ENCODE measurements at places on chromosomes 16 and 17.
A peak's percentile ranks its signal among the peaks of the same experiment; 100 is the strongest.

- DNase-seq: no peak
Measured at GRCh38 chr17:31788956-31789355, 70.1 kb downstream of the COPRS start.

DNA sequence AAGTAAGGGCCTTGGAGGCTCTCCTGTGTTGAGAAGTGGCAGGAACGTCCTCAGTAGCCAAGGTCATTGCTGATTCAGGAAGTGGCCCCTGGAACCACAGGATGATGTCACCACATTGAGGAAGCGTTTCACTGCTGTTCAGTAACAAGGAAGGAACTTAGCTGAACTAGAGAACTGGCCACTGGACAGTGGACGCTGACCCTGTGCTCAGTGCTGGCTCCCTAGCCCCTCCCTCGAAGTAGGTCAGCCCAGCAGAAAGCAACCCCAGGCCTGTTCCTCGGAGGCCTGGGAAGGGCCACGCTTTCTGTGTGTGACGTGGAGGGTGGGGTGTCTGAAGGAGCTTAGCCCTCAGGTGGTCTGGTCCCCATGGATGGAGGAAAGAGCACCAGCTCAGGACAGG, 58.3 kb downstream of the B9D1 start:
- no peak for DNase-seq

DNA sequence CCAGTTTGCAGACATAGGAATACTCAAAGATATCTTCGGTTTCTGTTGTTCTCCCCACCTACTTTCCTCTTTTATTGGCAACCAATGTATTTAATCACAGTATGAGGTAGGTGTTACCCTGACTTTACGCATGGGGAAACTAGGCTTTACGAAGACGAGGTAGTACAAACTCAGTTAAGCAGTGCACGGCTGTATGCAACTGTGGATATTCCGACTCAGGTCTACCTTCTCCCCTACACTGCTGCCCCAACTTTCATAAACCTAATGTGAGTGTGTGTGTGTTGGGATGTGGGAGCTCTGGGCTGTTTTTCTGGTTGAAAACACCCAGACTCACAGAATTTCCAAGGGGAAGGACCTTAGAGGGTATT, 1.2 kb upstream of the GPT2 start:
- no peak for DNase-seq

DNA sequence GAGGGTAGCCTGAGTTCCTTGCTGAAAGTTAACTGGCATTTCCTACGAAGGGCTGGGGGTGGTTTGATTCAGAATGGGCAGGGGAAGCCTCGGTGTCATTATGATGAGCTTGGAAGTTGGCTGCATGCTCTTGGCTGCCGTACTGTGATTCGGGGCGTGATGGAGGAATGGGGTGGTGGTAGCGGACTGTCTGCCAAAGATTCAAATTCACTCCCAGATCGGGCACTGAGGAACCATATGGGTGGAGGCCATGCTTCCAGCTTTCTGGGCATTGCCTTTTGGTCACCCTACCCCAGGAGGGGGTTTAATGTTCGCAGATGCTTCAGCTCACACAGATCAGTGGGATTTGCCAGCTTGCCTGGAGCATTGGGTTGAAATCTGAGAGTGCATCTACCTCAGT, 492.8 kb upstream of the EEF2KMT start:
- no peak for DNase-seq

- no peak for DNase-seq
Measured at GRCh38 chr16:29316761-29317183, 89.7 kb downstream of the NPIPB11 start.

DNA sequence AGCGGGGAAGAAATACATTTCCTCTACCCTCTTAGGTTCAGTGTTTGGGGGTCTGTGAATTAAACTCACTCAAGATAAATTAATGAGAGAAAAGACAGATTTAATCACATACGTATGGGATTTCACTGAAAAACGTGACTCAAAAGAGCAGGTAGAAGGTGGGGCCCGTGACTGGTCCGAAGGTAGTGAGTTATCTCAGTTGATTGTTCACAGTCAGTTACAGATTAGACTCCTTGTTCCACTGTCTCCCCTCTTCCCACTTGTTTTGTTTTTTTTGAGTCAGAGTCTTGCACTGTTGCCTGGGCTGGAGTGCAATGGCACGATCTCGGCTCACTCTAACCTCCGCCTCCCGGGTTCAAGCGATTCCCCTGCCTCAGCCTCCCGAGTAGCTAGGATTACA, 301.2 kb downstream of the SEC14L1 start:
- peak; percentile 39 for DNase-seq

DNA sequence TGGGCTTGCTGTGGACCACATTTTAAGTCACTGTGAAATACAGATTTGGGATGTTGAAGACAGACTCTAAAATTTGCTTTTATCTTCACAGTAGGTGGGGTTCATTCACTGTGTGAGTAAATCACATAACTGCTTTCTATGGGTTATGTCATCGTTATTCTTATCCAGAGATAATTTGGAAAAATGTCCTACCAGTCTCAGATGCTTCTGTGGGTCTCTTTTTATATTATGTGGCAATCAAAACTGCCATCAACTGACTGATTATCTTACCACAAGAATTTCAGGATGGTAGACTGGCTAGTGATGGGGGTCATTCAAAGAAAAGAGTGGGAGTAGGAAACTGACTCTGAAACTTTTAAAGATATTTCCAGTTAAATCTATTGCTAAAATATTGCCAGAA, 3.1 kb downstream of the HSBP1 start:
- no peak for DNase-seq

DNA sequence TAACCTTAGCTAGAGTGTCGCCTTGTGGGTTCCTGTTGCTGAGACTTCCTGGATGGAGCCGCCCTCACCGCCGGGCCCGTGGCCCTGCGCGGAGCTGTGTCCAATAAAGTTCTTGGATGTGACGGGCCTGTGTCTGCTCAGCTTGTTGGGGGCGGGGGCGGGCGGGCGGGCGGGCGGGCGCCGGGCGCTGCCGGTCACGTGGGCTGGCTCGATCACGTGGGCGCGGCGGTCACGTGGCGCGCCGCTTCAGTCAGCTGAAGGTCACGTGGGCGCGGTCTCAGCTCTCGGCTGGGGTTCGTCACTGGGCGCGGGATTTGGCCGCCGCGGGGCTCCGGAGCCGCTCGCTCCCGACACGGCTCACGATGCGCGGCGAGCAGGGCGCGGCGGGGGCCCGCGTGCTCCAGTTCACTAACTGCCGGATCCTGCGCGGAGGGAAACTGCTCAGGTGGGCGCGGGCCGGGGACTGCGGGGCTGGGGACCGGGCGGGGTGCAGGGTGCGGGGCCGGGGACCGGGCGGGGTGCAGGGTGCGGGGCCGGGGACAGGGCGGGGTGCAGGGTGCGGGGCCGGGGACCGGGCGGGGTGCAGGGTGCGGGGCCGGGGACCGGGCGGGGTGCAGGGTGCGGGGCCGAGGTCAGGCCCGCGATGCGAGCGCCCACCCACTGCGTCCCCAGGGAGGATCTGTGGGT, at the start of gene AMDHD2:
TSS of gene AMDHD2 (plus strand) at position 275 of the 687 bp plus-strand sequence. CDS start at position 363, 88 bp downstream.
- peak; percentile 90 for DNase-seq

DNA sequence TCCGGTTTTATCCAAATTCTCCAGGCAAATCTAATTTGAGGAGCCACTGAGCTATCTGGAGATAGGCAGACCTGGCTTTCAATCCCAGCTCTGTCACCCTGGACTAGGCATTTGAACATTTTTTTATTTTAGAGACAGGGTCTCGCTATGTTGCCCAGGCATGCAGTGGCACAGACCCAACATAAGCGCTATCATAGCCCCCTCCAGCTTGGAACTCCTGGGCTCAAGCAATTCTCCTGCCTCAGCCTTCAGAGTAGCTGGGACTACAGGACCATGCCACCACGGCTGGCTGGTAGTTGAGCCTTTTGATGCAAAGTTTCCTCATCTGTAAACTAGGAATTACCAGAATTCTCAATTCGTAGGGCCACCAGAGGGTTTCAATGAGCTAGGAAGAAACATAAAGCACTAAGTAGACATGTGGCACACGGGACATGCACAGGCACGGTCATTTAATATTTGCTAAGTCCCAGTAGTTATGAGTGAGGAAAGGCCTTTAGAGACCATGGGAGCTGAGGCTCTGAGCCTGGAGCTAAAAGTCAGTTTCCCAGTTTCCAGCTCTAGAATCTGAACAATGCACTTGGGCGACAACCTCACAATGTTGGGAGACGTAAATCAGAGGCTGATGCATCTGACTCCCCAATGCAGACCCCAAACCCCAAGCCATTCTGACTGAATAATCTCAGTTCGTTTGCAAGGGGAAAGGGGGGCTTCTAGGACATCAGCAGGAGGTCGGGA, 1.1 kb downstream of the ELOB start:
- DNase-seq: no peak

DNA sequence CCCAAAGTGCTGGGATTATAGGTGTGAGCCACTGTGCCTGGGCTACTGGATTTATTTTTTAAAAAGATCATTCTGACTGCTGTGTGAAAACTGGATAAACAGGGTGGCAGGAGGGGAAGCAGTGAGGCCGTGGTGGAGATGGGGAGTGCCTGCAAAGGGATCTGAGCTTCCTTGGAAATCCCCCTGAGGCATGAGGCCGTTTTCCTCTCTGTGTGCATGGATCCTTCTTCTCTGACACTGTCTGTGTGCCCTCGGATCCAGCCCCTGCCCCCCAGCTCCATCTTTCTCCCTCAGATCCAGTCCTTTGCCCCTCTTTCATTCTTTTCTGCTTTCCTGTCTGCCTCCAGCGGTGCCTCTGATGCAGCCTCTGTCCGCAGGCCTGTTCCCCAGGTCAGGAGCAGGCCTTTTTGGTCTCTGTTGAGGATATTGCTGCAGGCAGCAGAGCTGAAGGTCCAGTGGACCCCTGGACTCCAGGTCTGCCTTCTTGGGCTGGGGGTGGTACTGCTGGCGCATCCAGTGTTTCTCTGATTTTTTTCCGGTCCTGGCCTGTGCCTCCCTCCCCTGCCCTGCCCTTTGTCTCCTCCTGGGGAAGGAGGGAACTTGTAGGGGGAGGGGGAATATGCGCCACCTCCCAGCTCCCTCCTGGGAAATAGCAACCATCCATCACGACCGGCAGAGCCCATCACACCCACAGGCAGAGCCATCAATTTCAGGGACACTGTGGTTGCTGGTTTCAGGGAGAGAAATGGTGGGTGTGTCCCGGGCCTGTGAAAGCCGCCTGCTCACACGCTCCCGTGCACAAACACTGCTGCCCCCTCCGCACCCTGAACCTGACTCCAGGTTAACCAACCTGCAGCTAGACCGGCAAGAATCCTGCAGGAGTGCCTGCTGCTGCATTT, 17.0 kb downstream of the MGAT5B start:
- DNase-seq: no peak

- no peak for DNase-seq
Measured at GRCh38 chr16:167122-167690, 1.4 kb downstream of the HBM start.

GRCh38 chr17:80791758-80792284, 199.8 kb upstream of the CHMP6 start:
- peak; percentile 21 for DNase-seq

DNA sequence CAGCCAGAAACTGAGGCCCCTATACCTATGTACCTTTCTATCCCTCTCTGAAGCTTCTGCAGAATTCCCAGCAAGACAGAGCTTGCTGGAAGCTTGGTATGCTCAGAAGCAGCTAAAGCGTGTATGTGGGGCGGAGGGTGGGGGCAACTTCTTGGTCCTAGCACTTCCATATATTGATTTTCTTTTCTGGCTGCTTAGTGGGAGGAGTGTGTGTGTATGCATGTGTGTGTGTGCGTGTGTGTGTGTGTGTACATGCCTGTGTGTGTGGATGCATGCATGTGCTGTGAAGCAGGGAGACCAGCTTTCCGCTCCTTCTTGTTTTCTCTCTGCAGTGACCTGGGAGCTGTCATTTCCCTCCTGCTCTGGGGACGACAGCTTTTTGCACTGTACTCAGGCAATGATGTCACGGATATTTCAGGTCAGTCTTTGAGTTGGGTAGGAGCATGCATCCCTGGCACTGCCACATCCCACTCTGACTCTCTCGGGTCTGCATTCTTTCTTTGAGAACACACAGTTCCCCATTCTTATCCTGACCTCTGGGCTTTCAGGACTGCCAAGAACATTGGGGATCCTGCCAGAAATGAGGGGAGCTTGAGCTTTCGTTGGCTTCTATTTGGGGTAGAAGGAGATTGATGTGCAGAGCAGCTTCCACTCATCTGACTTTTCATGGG, 10.7 kb downstream of the HPR start:
- no peak for DNase-seq

GRCh38 chr16:76511203-76511602, 234.0 kb downstream of the CNTNAP4 start:
- DNase-seq: no peak

GRCh38 chr16:28604186-28604565, 5.7 kb downstream of the SULT1A1 start:
- DNase-seq: no peak

DNA sequence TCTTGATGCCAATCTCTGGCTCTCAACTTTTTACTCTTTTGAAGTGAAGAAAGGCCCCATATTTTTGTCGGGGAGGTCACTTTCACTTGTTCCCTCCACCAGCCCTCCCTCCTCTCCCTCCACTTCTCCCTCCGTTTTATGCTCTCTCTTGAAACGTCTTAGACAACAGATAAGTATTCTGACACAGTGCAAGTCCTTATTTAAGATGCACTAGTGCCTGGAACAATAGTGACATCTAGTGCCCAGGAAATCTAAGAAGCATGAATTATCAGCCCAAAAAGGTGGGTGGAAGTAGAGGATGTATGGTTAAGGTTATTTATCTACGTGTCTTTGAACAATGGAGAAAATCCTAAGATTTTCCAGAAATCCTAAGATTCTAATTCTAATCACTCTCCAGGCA, 17.9 kb downstream of the PSME3IP1 start:
- DNase-seq: no peak
